ENCODE measurements at places on chromosomes 6 and 20. TPM values are rescaled to one million over a fixed set of nuclear protein-coding genes. Genes with fewer than 3 reads are reported as not detected.

GRCh38 chr6:101935732-101936131, 542.2 kb downstream of the GRIK2 start:
- DNase-seq: no peak

- no peak for DNase-seq
Measured at GRCh38 chr20:4304601-4305000, 289.2 kb upstream of the RNF24 start.

GRCh38 chr20:33130568-33131061, 37.3 kb upstream of the BPIFA2 start:
- DNase-seq: no peak

GRCh38 chr20:32796383-32796948, 23.3 kb upstream of the MAPRE1 start:
- no peak for DNase-seq

- no peak for DNase-seq
Measured at GRCh38 chr6:35512740-35513139, at the start of gene TULP1. TULP1 (minus strand) TSS chr6:35512896; CDS start chr6:35512858, 38 bp downstream.

- DNase-seq: no peak
Measured at GRCh38 chr20:4904127-4904860, 97.0 kb downstream of the SLC23A2 start.

Gene KCNK16
- total RNA-seq: not detected

Gene IMPG1
- not detected for total RNA-seq
